ENCODE measurements at places on chromosomes 3 and 15. TPM values are rescaled to one million over a fixed set of nuclear protein-coding genes. Genes with fewer than 3 reads are reported as not detected.

DNA sequence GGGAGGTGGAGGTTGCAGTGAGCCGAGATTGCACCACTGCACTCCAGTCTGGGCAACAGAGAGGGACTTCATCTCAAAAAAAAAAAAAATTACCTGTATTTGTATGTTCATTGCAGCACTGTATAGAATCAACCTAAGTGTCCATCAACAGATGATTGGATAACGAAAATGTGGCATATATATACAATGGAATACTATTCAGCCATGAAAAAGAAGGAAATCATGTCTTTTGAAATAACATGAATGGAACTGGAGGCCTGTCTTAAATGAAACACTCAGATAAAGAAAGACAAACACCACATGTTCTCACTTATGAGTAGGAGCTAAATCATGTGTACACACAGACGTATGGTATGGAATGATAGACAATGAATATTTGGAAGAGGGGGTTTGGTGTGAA is 59.4 kb upstream of the MEF2A start:
- H3K27ac ChIP-seq = peak overlapping the region; percentile 53
- no peaks in the 10 kb centered on the region for H3K27me3 ChIP-seq
- no peak overlapping the region for H3K4me3 ChIP-seq
- no peaks in the 10 kb centered on the region for H3K36me3 ChIP-seq
- peaks cover 96% of the 10 kb centered on the region for H3K4me1 ChIP-seq

The CFAP91 gene
- 12.9 TPM for total RNA-seq

The RBMS3 gene
- 0.56 TPM for total RNA-seq

GRCh38 chr3:152402695-152403451 is 134.1 kb downstream of the MBNL1 start:
- no peak for DNase-seq
- peaks cover 55% of the 10 kb centered on the region for H3K36me3 ChIP-seq
- peak overlapping the region; percentile 38 for H3K27ac ChIP-seq
- peaks cover 83% of the 10 kb centered on the region for H3K4me1 ChIP-seq

The ACTL6A gene
- total RNA-seq = 58.2 TPM
